Activated CD4-positive, alpha-beta T cell treated with anti-CD3 and anti-CD28 coated beads, Interleukin-2, amount 10 ng/mL, durations not matched to agents 24 days and 14 days (primary cell): ENCODE measurements at places on chromosomes 7 and 10.

DNA sequence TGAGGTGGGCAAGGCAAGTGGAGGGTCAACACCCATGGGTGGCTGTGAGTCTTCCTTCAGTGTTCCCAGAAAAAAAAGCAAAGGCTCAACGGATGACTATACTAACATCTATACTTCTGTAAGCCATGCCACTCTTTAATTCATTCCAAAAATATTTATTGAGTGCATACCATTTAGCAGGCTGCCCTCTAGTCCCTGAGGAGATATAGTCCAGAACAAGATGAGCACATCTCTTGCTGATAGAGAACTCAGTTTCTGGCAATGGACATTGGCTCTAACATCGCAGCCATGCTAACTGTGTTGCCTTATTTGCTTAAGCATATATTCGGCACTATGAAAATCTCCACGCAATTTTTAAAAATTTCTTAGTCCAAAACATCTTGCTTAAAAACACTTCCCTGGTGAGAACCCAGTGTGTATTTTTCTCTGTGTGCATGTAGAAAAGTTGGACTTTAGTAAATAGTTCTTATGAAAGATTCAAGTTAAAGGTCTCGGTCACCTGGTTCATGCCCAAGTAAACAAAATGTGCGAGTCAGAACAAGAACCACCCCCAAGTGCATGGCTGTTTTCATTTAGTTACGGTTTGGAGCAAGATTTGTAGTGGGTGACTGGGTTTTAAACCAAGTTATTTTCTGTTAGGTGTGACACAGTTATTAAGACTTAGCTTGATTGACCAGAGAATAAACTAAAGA, 69.8 kb downstream of the MET start:
- no peak overlapping the region for H3K27ac ChIP-seq
- no peak for DNase-seq
- no peaks in the 10 kb centered on the region for H3K36me3 ChIP-seq
- no peaks in the 10 kb centered on the region for H3K27me3 ChIP-seq

DNA sequence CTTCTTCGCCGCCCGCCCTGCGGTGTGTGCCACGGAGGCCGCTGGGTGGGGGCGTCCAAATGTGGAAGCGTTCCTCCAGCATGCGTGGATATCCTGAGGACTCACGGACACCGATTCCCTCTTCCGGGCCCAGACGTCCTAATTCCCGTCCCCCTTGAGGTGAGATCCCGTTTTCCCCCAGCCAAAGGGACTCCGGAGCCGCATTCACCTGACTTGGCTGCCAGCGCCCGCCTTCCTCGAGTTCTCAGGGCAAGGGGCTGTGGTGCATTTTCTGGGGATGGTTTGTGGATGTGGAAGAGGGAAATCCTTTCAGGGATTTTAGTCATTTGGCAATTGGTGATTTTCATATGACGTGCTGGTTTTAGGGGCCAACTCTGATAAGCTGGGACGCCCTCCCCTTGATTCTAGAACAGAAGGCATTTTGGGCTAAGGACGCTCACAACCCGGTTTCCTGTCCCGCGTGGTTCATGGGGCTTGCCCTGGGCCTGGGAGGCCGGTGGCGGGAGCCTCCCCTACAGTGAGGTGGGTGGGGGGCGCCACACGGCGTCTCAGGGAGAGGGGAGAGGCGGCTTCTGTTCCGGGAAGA, 165.4 kb downstream of the ACTR3B start:
- no peaks in the 10 kb centered on the region for H3K4me1 ChIP-seq
- H3K4me3 ChIP-seq, result no peak overlapping the region
- no peaks in the 10 kb centered on the region for H3K36me3 ChIP-seq
- no peak for DNase-seq
- H3K27ac ChIP-seq, result no peak overlapping the region

DNA sequence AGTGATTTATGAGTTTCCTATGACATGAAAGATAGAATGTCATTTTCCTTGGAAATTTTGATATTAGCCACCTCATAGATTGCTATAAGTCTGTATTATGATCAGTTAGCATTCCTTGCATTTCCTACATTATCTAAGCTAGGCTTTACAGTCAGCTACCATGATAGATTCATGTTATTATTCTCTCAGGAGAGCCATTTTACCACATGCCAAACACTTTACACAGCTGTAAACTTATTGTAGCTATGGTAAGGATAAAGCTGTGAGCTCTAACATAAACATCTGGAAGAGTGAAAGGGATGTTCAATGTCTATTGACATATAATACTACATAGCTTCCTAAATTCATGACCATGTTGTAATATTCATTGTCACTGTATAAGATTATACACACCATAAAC, 608.0 kb downstream of the PHTF2 start:
- no peaks in the 10 kb centered on the region for H3K4me1 ChIP-seq
- H3K4me3 ChIP-seq, result no peak overlapping the region
- no peak overlapping the region for H3K27ac ChIP-seq
- DNase-seq, result no peak
- H3K27me3 ChIP-seq, result no peaks in the 10 kb centered on the region
- H3K36me3 ChIP-seq, result no peaks in the 10 kb centered on the region

DNA sequence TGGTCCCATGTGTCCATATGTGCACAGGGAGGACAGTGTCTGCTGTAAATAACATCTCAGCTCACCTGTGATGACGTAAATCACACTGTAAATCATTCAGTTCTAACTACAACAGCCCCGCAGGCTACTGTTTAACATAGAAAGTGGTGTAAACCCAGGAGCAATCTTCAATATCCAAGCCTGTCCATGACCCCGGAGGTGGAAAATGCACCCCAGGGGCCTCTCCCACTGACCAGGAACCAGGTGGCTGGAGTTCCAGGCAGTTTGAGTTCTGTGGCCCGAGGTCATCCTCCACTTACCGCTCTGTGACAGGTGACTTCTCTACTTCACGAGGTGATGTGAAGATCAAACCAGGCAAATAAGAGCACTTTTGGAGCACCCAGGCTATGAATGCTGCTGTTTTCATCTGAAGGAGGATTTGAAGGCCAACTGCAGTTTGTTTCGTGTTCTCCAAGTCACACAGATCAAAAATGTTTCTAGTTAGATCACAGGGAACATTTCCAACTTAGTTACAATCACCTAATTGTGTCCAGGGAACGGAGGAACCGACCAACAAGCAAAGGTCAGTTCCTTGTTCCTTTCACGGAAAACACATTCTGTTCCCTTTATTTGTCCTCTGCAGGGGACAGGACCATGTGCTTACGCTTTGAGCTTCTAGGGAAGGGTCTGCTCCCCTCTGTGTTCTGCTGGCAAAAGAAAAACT, 131.8 kb downstream of the WDR37 start:
- H3K27ac ChIP-seq, result no peak overlapping the region
- DNase-seq, result no peak
- no peaks in the 10 kb centered on the region for H3K27me3 ChIP-seq
- no peaks in the 10 kb centered on the region for H3K4me1 ChIP-seq
- no peak overlapping the region for H3K4me3 ChIP-seq

- no peak overlapping the region for H3K27ac ChIP-seq
- no peak overlapping the region for H3K4me3 ChIP-seq
- no peaks in the 10 kb centered on the region for H3K4me1 ChIP-seq
Measured at GRCh38 chr10:14372606-14373005, 41.9 kb upstream of the FRMD4A start.
